Heart left ventricle (tissue), 16 donors: ENCODE measurements at places on chromosomes 1 and 21. TPM values are rescaled to one million over a fixed set of nuclear protein-coding genes. Genes with fewer than 3 reads are reported as not detected.

DNA sequence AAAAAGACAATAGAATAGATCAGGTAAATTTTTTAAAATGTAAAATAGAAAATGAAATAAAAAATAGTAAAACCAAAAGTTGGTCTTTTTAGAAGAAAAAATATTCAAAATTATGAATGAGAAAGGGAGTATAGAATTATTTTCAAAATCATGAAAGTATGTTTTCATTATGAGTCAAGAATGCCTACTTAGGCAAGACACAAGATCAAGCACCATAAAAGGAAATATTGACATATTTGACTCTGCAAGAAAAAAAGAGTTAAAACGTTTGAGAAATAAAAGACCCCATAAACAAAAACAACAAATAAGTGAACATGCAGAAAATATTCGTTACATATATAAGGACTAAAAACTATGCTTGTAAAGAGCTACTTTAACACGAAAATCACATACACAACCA is 4.8 kb upstream of the COX20 start:
- no peak for DNase-seq

KHDC4 gene
- total RNA-seq = 23.6 TPM

DNA sequence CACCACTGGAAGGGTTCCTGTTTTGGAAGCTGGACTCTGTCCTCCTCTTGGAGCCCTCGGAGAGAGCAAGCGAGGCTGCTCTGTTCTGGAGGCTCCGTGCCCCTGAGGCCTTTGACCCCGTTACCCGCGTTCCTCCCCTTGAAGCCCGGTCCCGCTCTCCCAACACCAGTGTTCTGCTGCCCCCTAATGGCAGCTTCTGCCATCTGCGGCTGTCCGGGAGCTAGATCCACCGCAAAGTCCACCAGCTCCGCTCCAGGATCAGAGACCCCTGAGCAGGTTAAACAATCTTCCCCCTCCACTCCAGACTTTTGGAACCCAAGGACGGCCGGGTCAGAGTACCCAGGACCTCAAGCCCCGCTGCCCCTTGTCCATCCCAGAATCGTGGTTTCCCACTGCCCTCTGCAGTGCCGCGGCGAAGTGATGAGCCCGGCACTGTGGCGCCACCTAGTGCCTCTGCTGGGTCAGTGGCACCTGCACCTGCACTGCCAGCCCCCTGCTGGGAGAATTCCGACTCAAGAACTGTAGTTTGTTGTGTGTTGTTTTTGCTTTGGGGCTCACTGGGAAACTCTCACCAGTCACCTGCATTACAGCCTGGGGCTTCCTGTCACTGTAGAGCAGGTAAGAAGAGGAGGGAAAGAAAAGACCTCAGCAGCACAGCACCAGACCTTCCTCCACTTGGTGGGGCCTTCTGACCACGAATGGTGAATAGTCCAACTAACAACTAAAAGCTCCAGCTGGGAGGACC is 63.5 kb upstream of the NFASC start:
- DNase-seq = peak; percentile 82

NCMAP gene
- 0.29 TPM for total RNA-seq

DNA sequence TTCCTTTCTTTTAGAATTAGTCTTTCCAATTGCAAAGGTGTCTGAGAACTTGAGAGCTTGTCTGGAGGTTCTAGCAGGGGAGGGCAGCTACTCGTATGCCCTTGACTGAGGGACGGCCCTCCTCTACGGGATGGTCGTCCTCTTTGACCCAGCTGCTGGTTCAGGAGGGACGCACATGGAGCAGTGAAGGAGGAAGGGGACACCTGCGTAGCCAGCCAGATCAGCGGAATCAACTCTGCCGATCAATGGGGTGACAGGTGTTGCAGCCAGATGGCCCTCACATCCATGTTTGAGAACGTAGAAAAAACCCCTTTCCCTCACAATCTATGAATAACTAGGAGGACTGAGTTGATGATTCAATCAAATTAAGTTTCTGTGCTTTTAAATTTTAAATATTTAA is 15.7 kb upstream of the A3GALT2 start:
- DNase-seq = no peak

DNA sequence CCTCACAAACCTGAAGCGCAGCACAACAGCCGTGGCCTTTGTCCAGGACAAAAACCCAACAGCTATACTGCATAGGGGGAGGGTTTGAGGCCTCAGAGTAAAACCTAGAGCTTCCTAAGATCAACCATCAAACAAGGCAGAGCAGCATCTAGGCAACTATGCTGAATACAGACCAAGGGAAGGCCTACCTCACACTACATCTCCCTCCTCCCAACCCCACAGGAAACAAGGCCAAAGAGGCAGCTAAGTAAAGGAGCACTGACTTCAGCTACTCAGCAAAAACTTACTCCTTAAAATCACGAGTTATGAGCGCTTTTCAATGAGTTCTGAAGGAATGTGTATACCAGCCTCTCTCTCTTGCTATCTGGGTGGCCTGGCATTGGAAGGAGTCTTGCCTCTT is 12.4 kb downstream of the XKR8 start:
- DNase-seq = no peak

DNA sequence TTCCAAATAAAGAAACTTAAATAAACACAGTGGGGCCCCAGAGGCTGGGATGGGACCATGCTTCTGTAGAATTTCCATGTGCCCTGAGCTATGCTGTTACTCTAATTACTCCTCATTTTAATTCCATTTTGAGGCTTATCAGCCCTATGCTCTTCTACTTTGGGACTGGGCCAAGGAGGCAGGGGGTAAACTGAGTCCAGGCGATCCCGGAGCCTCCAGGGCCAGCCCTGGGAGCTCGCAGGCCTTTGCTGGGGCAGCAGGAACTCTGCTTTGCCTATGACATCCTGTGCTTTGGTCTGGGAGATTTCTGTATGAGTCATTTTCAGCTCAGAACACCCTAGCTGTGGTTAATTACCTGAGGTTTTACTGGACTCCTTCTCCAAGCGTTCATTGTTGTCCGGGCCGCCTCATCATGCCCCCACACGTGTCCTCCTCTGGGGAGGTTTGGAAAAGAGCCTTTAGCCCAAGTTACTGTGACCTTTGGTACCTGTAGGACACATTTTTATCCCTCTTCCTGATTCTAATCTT is 95.7 kb downstream of the RHOU start:
- no peak for DNase-seq

CRNN gene
- not detected for total RNA-seq

DNA sequence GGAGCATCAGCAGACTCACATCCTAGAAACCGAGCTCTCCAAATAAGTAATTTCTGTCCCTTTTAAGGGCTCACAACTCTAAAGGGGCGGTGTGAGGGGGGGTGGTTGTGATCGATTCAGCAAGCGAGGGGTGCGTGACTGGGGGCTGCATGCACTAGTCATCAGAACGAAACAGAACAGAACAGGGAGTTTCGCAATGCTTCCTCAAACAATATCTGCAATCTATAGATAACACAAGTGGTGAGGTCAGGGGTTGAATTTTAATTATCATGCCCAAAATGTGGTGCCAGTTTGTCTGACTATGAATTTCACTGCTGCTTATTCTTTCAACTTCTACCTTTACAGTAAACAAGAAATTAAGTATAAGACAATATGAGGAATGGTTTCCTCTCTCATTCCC is 1003.0 kb upstream of the NCAM2 start:
- DNase-seq = no peak

KMO gene
- not detected for total RNA-seq

GRCh38 chr1:239321877-239322276 is 64.5 kb upstream of the CHRM3 start:
- DNase-seq = no peak

ADAM30 gene
- not detected for total RNA-seq

LUZP1 gene
- total RNA-seq = 30.0 TPM

- DNase-seq = no peak
Measured at GRCh38 chr1:115341948-115342347, 3.9 kb upstream of the NGF start.

MANEAL gene
- 0.63 TPM for total RNA-seq

DNA sequence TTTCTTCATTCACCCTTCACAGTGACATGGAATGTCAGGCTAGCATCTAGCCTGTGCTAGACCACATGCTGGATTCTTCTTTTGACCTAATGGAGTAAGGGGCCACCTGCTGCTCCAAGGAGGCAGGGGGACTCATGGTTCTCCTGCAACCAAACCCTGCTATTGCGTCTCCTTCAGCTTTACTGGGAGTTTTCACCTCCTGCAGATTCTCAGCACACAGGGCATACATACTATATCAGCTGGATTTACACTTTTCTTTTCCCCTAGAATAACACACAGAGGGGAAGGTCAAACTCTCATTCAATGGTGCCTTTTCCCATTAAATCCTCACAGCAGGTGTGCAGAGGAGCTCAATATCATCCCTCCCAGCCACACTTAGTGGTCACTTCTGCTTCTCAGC is 16.6 kb upstream of the AK5 start:
- no peak for DNase-seq

DNA sequence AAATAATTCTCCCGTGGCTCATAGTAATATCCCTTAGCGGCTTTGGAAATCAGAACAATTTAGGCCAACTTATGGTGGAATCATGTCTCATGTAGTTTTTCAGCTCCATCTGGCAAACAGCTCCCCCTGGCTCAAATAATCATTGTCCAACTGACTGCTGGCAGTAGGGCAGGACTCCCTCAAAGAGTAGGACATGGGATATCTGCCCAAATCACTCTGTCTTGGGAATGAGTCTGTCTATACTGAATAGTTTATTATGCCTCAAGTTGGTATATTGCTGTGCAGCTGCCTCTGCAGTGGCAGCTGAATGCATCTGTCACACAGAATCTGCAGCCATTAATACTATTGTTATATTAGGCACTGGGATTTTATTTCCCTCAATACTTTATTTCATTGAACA is 255.7 kb downstream of the COL11A1 start:
- DNase-seq = no peak

POTED gene
- total RNA-seq = not detected

GRCh38 chr21:38922474-38923235 is 116.9 kb downstream of the ETS2 start:
- no peak for DNase-seq

DNA sequence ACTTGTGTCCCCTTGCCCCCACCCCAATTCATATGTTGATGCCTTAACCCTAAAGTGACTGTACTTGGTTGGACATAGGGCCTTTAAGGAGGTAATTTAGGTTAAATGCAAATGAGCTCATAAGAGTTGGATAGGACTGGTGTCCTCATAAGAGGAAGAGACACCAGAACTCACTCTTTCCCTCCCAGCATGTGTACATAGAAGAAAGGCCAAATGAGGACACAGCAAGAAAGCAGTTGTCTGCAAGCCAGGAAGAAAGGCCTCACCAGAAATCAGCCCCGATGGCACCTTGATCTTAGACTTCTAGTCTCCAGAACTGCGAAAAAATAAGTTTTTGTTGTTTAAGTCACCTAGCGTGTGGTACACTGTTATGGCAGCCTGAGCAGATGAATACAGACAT is 45.5 kb downstream of the RAB3GAP2 start:
- DNase-seq = no peak
